ENCODE measurements at places on chromosomes 3 and 15.

GRCh38 chr3:178139116-178139515 lies 397.1 kb upstream of the KCNMB2 start:
- no peak for DNase-seq

DNA sequence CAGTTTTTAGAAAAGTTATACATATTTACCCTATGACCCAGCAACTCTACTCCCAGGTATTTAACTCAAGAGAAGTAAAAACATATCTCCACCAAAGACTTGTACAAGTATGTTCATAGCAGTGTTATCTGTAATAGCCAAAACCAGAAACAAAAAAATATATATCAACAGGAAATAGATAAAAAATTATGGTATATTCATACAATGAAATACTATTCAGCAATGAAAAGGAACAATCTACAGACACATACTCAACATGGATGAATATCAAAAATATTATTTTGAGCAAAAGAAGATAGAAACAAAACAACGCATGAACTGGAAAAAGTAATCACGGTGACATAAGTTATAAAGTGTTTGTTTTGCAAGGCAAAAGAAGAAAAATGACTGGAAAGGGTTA lies 72.4 kb downstream of the VPS13C start:
- DNase-seq = no peak

- no peak for DNase-seq
Observed at GRCh38 chr3:168288511-168289401, 193.0 kb upstream of the GOLIM4 start.

DNA sequence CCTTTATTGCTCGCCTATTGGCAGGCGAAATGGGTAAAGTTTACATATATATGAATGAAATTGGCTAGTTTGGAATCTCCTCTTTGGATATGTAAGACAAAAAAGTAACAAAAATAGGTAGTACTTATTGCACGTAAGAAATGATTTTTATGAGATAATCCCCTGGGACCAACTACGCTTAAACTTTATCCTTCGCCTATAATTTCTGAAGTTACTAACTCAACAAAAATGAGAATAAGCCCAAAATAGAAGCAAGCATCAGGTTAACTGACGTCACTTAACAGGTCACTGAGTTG lies 438 bp upstream of the SLC49A4 start:
- no peak for DNase-seq

DNA sequence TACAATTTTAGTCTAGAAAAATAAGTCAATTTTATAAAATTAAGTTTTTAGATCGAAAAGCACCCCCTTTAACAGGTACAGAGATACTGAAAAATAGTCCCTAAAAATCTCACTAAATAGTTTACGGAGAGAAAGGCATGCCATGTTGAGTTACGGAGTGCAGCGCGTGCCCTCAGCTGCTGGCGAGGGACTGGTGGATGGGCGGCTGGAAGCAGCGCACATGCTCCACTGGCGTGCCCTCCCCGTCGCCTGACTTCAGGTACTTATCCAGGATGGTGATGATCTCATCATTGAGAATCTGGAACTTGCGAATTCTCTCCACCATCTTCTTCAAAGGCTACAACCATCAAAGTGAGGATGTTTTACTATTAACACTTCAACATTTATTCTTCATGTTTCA lies 31.4 kb downstream of the NIPA2 start:
- no peak for DNase-seq

GRCh38 chr15:28273873-28274610 lies 47.9 kb downstream of the HERC2 start:
- no peak for DNase-seq

DNA sequence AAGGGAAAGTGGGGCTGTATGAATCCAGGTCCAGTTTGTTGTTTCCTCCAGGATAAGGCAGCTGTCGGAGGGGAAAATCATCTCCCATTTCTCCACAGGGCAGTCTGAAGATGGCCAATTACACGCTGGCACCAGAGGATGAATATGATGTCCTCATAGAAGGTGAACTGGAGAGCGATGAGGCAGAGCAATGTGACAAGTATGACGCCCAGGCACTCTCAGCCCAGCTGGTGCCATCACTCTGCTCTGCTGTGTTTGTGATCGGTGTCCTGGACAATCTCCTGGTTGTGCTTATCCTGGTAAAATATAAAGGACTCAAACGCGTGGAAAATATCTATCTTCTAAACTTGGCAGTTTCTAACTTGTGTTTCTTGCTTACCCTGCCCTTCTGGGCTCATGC lies 911 bp downstream of the CCRL2 start:
- no peak for DNase-seq

DNA sequence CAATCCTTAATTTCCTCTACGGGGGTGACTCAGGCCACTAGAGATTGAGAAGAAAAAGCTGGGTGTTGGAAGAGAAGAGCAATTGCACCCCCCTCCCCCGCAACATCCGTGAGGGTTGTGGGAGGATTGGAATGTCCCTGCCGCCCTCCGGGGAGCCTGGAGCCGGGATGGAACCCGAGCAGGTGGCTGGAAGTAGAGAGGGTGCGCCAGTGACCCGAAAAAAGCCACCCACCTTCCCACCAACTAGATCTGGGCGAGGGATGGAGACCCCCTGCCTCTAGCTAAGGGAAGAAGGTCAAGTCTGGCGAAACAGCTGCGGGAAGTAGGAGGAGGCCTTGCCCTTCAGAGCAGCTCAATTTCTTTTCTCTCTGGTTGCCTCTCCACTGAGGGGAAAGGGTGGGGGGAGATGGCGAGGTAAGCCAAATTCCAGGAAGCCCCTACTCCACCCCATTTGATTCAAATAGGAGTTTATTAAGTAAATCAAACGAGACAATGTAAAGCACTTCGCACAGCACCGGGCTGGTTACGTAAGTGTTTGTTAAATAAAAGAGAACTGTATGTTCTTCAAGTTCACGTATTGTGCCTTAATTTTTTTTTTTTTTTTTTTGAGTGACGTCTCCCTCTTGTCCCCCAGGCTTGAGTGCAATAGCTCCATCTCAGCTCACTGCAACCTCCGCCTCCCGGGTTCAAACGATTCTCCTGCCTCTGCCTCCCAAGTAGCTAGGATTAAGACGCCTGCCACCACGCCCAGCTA lies 1.1 kb upstream of the WWTR1 start:
- no peak for DNase-seq

DNA sequence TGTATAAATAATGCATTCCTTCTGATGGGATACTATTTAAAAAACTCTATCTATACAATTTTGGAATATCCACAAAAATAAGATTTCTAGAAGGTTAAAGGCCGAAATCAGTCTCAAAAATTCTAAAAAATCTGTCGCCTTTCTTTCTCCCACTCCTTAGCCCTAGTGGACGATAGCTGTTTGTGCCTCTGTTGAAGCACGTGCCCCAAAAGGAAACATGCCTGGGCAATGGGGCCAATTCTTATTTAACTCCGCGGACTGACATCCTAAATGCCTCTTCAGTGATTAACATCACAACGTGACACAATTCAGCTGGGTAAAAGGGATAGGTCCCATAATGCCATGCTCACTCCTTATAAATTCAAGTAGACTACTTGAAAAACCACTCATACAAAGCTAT lies 65.1 kb downstream of the GAP43 start:
- DNase-seq = no peak

DNA sequence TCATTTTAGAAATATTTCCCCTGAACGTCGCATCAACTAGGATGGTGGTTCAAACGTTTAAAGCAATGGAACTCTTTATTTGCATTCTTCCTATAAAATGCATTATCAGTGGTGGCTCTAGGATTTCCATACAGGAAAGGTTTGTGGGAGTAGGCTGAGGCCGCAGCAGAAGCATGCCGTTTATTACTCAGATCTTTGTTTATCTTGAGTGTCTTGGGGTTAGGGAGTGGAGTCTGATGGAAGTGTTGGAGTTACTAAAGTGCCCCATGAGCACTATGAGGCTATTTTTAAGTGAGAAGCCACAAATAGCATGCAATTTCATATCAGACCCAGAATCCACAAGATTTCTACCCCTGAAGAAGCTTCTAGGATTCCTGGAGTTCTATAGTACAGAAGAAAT lies 26.2 kb downstream of the ATOSA start:
- no peak for DNase-seq

- no peak for DNase-seq
Observed at GRCh38 chr3:4982773-4983738, 3.8 kb downstream of the BHLHE40 start.

- DNase-seq = no peak
Observed at GRCh38 chr3:45742461-45743089, 53.4 kb downstream of the SACM1L start.

GRCh38 chr15:68812597-68813431 lies 7.9 kb downstream of the ANP32A start:
- no peak for DNase-seq

All from activated CD8-positive, alpha-beta memory T cell treated with anti-CD3 and anti-CD28 coated beads for 1 hour (primary cell).